ENCODE measurements at places on chromosomes 5 and 9. TPM values are rescaled to one million over a fixed set of nuclear protein-coding genes. Genes with fewer than 3 reads are reported as not detected.

Gene FBLL1
- not detected for total RNA-seq

DNA sequence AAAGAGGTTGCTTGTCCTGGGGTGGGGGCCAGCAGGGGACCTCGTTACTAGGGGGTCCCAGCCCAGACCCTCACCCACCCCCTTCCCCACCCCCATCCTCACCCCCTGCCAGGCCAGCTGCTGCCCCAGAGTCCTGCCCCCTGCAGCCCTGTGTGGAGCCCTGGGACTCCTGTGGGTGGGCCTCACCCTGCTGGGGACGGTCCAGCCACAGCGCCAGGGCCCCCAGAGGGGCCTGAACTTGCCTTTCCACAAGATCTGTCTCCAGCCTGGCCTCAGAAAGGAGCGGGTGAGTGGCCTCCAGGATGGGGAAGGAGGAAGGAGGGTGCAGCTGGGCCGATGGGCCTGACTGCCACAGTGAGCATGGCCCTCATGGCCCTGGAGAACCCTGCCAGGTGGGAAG is 7.5 kb upstream of the PTGDS start:
- DNase-seq, result no peak

GRCh38 chr9:71924576-71924975 is 13.1 kb downstream of the C9orf85 start:
- DNase-seq, result no peak

DNA sequence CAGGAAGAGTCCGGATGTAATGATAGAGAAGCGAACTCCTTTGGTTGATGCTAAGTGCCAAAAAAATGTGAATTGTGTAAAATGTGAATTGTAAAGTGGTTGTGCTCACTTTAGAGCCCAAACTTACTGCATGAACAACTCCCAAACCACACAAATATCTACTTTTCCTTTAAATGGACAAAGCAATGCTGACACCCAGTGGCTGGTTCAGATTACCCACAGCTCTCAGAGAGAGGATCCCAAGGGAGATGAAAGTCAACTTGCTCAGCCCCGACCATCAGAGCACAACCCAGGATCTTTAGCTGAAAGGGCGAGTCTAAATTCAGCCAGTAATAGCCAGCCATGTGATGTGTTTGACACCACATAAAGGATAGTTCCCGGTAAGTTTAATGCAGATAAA is 133.7 kb downstream of the NMUR2 start:
- no peak for DNase-seq

- DNase-seq, result no peak
These were observed 199.2 kb downstream of the ACTL7B start for GRCh38 chr9:108656566-108656965.

DNA sequence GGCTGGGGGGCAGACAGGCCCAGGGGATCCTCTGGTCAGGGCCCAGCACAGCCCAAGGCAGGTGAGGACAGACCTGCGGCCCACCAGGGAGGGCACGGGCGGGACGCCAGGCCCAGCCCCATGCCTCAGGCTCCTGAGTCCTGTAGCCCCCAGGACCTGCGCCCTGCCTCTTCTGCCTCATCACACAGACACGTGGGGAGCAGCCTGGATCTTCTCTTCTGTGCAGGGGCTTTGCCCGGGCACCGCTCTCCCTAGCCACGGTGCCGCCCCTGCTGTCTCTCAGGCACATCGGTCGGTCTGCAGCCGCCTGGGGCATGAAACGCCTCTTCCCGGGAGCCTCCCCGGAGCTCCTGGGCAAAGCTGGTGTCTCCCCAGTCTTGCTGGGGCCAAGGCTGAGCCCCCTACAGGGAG is 40.2 kb upstream of the EGFL7 start:
- DNase-seq, result no peak

- DNase-seq, result no peak
These were observed 415.8 kb upstream of the PIK3R1 start for GRCh38 chr5:67799732-67800234.

DNA sequence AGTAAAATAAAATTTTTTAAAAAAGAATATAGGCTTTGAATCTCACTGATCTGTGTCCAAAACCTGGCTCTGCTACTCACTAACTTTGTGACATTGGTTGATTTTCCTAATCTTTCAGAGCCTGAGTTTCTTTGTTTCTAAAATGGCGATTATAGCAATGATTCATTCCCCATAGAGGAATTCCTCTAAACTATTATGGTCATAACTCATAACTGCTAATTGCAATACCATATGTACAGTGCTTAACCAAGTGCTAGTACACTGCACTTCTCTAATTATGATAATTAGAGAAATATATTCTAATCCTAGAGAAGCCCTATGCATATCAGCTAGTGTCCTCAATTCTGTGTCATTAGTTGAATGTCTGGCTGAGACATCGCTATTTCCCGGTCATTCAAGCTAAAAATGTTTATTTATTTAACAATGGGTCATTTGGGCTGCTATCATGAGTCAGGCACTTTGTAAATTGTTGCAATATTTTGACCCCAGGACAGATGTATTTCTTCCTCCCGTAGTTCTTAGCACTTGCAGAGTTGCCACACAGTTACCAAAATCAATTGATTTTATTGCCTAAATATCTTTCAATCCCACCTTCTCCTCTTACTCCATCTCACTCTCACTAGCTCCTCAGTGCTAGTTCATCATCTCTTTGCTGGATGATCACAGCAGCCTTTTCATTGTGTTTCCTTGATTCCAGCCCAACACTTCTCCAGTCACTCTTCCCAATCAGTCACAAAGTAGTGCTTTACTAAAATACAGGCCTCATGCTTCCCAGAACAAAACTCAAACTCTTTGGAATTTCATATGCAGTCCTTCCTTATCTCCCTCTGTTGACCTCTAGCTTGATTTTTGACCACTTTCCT is 200.9 kb upstream of the PAPPA start:
- DNase-seq, result no peak

DNA sequence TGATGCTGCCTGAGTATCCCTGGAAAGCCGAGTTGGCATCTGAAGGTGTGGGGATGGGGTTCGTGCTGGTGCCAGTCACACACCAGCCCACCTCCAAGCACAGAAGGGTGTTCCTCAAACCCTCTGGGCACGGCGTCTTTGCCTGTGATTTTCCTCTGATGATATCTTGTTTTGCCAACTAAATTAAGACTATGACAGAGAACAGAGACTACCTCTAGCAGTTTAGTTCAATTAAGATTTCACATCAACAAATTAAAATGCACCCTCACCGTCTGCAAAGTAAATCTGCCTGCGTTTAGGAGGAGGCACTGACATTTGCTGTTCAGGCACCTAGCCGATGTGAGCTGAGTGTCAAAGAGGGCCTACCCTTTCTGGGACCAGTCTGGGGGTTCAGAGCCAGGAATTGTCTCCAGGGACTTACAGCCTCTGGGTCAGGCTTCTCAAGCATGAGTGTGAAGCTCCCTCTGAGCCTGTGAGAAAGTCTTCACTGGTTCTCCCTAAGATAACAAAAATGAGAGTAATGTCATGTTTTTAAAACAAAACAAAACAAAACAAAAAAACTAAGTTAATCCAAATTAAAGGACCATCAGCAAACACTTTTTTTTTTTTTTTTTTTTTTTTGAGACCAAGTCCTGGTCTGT is 55.4 kb upstream of the CTNNA1 start:
- DNase-seq, result no peak

GRCh38 chr9:87871425-87872078 is 11.1 kb upstream of the SPATA31E1 start:
- no peak for DNase-seq

DNA sequence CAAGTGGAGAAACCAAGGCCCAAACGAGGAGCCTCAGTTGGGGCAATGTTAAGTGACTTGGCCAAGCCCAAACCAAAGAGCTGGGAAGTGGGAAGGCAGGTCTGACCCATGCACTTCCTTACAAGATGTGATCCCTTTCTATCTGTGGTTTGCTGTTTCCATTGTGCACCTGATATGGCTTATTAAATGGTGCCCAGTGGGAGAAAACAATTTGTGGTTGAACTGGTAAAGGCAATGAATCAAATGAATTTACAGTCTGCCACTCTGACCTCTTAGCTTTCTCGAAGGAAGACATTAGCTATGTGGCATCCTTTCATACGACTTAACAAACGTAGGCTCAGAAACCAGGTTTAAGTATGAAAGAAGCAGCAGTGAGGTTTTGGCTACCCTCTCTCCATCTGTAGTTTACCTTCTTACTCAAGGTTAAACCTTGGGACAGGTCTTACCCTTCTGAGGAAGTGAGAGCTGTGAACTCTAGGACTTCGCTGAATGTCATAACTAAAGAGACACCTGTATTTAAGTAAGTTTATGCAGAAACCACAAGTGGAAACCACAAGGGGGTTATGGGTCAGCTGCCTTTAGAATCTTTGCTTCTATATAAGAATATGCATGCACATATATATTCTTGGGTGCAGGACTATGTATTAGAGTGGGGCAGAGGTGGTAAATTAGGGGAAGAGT is 100.5 kb upstream of the SPATA31D4 start:
- DNase-seq, result no peak

Gene GSN
- 854 TPM for total RNA-seq

DNA sequence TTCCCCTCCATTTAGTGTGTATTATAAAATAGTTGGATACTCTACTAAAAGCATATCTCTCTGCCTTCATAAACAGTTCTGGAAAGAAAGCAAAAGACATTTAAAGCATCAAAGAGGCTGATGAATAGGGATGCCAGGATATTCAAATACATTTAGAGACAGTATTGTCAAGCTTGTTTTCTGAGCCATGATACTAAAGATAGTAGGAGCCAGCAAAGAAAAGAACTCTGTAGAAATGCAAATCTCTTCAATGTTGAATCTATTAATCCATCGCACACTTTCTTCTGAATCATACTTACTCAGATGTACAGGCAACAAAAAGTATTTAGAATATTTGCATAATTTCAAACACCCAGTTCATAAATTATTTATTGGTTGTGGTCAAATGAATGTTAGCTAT is 207.1 kb upstream of the MEF2C start:
- DNase-seq, result no peak

Gene GALNT12
- 115 TPM for total RNA-seq

DNA sequence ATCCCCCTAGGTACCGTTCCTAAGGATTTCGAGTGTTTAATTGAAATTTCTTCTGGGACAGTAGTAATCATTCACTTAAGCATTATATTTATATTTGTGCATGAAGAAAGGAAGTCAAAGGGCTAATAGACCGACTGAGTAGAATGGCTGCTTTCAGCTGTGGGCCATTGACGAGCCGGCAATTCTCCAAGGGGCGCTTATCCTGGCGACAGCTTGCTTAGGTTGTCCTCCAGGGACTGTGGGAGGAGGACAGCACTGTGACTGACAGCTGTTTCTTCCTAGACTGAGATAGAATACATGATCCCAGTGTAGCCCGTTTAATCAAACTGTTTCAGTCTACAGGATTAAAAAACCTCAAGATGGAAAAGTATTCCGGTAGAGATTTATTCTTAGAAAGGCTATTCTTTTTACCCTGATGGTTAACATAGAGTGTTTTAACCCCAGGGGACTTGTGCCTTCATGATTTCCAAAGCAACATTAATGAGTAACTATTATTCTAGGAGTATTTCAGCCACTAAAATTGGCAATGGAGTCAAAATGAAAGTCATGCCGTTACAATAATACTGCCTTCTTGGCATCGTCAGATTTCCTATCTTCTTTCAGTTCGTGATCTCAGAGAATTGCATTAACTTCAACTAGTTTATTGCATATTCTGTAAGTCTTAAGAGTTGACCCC is 943.1 kb upstream of the WWC1 start:
- no peak for DNase-seq

Gene TPRN
- 154 TPM for total RNA-seq

Gene DNAH5
- 0.43 TPM for total RNA-seq

- DNase-seq, result no peak
These were observed 47.4 kb downstream of the ANKRD33B start for GRCh38 chr5:10611290-10611689.

DNA sequence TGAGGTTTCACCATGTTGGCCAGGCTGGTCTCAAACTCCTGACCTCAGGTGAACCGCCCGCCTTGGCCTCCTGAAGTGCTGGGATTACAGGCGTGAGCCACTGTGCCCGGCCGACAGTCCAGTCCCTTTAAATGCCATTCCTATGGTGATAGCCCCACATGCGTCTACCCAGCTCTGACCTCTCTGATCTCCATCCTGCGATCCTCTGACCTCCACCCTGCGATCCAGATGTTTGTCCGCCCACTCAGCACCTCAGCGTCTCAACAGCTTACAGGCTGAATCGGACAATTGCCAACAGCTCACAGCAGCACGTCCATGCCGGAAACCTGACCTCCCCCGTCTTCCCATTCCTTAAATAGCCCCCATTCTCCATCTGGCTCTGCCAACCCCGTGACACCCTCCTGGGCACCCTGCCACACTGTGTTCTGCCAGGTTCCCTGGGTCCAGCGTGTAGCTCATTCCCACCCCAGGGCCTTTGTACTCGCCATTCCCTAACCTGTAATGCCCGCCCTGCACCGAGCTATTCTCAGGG is 44.0 kb upstream of the RNU6ATAC start:
- no peak for DNase-seq

DNA sequence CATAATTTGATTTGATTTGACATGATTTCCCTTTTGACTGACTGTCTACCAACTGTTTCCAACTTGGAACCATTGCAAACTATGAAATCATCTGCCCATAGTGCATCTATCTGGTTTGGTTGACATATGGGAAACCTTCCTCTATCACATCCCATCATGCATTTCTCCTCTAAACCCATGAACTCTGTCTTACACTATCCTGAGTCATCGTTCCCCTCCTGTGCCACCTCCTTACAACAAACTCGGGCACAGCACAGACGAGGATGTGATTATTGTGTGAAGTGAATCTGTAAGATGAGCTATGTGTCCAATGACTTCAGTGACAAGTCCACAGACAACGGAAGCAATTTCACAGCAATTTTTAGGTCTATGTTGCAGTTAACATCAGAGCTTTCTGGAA is 126.1 kb downstream of the NPR3 start:
- DNase-seq, result no peak

Gene SPACA9
- 2.6 TPM for total RNA-seq

DNA sequence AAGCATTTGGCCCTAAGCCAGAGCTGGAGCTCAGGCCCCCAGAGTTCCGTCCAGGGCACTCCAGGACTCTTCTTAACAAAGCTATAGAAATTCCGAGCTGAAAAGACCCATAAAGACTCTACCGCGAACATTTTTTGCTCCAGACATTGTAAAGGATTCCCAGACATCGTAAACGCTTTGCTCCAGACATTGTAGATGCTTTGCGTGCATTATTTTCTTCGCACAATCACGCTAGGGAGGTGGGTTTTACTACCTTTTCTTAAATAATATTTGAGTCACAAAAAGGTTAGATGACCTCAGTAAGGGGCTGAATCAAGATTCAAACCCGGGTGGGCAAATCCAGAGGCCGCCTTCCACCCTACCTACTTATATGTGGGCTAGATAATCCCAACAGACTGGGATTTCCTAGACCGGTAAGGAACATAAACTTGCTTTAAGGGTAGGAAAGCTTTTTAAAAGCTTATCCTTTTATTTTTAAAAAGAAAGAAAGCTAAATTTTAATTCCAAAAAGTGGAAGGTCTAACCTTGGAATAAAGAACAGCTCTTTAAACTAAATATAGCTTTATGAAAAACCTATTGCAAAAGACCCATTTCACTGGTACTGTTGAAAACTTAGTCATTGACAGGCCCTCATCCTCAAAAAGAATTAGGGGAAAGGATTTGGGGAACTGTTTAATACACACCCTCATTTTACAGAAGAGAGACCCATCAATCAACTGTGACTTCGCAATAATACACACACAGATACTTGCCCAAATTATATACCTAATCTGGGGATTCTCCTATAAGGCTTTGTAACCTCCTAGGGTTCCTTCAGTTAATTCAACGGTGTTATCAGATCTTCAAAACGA is 822 bp upstream of the TNIP1 start:
- no peak for DNase-seq

GRCh38 chr9:78014776-78015175 is 16.8 kb downstream of the GNAQ start:
- DNase-seq, result no peak

- no peak for DNase-seq
These were observed 56.2 kb upstream of the TNPO1 start for GRCh38 chr5:72760259-72760658.

GRCh38 chr5:43893951-43894684 is 291.1 kb downstream of the NNT start:
- no peak for DNase-seq
